ENCODE measurements at places on chromosomes 16 and 17. TPM values are rescaled to one million over a fixed set of nuclear protein-coding genes. Genes with fewer than 3 reads are reported as not detected.

CA5A gene
- total RNA-seq, result not detected

ITGAL gene
- 1.2 TPM for total RNA-seq

TNFRSF17 gene
- not detected for total RNA-seq

ARHGAP27 gene
- total RNA-seq, result 3.0 TPM

BANP gene
- 21.4 TPM for total RNA-seq

HEATR9 gene
- not detected for total RNA-seq

KRT23 gene
- total RNA-seq, result 0.25 TPM

TEX19 gene
- total RNA-seq, result not detected

CLDN7 gene
- total RNA-seq, result 0.49 TPM

TMEM238L gene
- not detected for total RNA-seq

TRPV2 gene
- 0.98 TPM for total RNA-seq

USH1G gene
- total RNA-seq, result 0.25 TPM

TCAP gene
- 1.5 TPM for total RNA-seq

SEZ6L2 gene
- 58.5 TPM for total RNA-seq

NAE1 gene
- 80.4 TPM for total RNA-seq

ABCC12 gene
- 0.25 TPM for total RNA-seq

KCTD2 gene
- 29.7 TPM for total RNA-seq

ITGB3 gene
- 0.98 TPM for total RNA-seq

GLYR1 gene
- total RNA-seq, result 55.8 TPM

CACNG1 gene
- total RNA-seq, result 0.25 TPM

EXOC7 gene
- total RNA-seq, result 86.8 TPM

C16orf86 gene
- 2.7 TPM for total RNA-seq

KRT24 gene
- not detected for total RNA-seq

ABCA5 gene
- total RNA-seq, result 33.9 TPM

IKZF3 gene
- under 0.01 TPM for total RNA-seq

MLX gene
- total RNA-seq, result 14.8 TPM

GP1BA gene
- not detected for total RNA-seq

ZMYND15 gene
- total RNA-seq, result not detected

MT1M gene
- total RNA-seq, result 0.74 TPM

GRB2 gene
- 151 TPM for total RNA-seq
